Cerebellar nuclear complex (tissue), 1 donor: ENCODE measurements at places on chromosomes 6 and 20.

GRCh38 chr6:168190646-168191443 is 111.8 kb upstream of the FRMD1 start:
- DNase-seq = no peak

GRCh38 chr6:105501826-105502344 is 99.0 kb upstream of the PREP start:
- DNase-seq = no peak

- DNase-seq = no peak
Measured at GRCh38 chr6:52304983-52305390, 20.4 kb upstream of the MCM3 start.

DNA sequence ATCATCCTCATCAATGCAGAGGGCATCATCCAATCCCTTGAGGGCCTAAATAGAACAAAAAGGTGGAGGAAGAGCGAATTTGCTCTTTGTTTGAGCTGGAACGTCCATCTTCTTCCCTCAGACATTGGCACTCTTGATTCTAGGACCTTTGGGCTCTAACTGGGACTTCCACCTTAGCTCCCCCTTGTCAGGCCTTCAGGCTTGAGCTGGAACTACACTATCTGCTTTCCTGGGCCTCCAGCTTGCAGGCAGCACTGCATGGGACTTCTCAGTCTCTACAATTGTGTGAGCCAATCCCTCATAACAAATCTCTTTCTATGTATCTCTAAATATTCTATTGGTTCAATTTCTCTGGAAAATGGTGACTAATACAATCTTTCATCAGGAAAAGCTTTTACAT is 155.4 kb downstream of the MCHR2 start:
- DNase-seq = no peak

GRCh38 chr6:15953152-15953880 is 175.6 kb upstream of the MYLIP start:
- no peak for DNase-seq

GRCh38 chr6:49515485-49516146 is 15.9 kb downstream of the GLYATL3 start:
- no peak for DNase-seq

- DNase-seq = no peak
Measured at GRCh38 chr20:57794600-57795341, 85.0 kb upstream of the PMEPA1 start.

DNA sequence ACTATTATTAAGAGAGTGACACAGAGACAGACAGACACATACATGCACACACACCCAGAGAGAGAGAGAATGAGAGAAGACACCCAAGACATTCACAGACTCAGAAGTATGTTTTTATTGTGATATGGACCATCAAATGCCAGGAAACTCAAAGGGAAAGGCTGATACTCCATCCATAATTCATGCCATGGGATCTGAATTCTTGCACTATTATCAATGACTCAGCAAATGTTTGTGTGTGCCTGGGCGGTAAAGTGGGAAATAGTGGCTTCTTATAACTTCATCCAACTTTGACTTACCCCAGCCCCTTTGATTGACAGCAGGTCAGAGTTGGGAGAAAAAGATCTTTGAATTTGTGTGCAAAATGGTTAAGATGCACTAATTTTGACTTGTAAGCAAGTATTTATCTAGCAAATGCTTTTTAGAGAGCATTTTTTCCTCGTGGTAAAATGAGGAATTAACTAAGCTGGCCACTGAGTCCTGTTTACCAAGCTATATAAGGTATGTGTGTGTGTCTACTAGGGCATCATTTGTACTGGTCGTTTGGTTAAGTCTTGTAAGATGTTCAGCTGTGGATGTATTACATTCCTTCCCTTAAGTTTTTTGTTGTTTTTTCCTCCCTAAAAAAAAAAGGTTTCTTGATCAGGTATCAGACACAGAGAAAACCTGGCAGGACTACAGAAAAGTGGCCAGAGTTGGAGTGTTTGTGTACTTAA is 3.0 kb upstream of the CCN2 start:
- DNase-seq = no peak

GRCh38 chr6:47473791-47474346 is 3.7 kb upstream of the CD2AP start:
- DNase-seq = no peak

DNA sequence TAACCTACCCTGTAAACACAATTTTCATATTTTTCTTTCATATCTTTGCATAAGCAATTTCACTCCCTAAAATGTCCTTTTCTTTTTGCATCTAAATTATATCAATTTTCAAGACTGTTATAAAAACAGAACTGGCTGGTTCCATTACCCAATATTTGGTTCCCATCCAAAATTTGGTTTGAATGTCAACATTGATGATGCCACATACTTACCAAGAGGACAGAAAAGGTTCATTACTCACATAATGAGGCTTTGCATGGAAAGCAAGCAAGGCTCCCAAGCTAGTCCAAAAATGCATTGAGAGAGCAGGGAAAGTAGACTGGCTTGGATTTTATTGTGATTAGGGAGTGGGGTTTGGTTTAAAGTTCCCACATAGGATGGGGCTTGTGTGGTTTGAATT is 144.4 kb upstream of the AKIRIN2 start:
- no peak for DNase-seq

DNA sequence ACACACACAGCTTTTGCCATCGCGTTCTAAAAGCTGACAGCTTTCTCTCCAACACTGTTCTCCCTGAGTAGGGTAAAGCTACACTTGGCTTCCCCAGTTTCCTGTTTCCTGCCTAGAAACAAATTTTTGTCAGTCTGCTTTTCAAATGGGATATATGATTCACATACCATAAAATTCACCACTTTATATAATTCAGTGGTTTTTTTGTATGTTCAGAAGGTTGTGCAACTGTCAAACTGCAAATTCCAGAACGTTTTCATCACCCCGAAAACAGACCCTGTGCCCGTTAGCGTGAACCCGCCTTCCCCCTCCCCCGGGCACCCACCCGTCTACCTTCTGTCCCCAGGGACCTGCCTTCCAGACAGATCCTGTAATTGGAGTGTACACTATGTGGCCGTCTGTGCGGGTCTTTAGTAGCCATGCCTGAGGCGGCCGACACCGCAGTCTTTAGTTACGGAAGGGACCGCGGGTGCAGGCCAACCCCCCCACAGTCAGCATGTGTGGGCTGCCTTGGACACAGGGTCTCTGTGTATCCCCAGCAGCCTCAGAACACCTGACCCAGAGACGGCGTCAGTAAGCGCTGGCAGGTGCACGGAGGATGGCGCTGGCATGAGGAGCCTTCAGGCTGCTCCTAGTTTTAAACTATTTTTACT is 16.6 kb downstream of the HRH3 start:
- DNase-seq = no peak

DNA sequence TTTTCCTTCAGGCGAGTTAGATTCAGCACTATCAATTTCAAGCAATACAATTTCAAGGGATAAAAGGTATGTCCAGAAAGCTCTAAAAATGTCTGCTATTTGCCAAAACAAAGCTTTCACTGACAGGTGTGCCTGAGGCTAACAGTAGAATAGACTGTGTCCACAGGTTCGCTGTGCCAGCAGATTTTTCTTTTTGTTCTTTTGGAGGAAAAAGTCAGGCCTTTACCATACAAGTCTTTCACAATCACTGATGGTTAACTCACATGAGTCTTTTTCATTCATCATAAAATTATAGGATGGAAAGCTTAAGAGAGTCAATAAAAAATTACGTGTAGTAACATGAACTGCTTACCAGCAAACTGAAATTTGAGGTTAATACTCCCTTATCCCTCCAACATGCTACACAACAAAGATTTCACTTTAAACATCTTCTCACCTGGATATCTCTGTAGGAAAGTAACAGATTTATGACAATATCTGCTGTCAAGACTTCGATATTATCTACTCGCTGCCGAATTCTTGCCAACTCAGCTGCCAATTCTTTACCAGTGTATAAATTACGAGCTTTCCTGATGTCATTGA is 95.4 kb downstream of the MAP3K5 start:
- DNase-seq = no peak

DNA sequence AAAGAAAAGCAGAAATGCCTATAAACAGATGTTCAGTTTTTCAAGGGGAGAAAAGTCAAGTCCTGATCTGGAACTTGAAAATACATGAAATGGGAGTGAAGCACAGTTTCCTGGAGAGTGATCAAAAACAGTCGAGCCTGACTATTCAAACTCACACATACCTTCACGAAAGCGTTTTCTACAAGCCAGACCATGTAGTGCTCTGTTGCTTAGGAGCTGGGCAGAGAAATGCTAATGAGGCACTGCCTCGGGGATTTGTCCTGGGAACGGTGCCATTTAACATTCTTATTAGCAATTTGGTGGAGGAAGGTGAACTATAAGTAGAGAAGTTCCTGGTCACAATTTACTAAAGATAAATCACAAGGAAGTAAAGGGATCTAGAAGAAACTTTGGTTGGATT is 5.9 kb downstream of the NHSL1 start:
- DNase-seq = no peak

- DNase-seq = no peak
Measured at GRCh38 chr6:116300566-116300965, 20.8 kb upstream of the TSPYL1 start.

DNA sequence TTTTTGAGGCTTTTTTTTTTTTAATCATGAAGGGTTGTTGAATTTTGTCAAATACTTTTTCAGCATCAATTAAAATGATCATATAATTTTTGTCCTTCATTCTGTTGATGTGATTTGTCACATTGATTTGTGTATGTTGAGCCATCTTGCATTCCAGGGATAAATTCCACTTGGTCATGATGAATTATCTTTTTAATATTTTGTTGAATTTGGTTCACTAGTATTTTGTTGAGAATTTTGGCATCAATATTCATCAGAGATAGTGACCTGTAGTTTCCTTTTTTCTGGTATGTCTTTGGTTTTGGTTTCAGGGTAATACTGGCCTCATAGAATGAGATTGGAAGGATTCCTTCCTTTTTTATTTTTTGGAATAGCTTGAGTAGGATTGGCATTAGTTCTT is 221.9 kb upstream of the ZNF217 start:
- DNase-seq = no peak

GRCh38 chr6:154356690-154357089 is at the start of gene IPCEF1:
IPCEF1 (minus strand) TSS chr6:154356803; CDS start chr6:154265947, 90,856 bp downstream.
- DNase-seq = no peak

DNA sequence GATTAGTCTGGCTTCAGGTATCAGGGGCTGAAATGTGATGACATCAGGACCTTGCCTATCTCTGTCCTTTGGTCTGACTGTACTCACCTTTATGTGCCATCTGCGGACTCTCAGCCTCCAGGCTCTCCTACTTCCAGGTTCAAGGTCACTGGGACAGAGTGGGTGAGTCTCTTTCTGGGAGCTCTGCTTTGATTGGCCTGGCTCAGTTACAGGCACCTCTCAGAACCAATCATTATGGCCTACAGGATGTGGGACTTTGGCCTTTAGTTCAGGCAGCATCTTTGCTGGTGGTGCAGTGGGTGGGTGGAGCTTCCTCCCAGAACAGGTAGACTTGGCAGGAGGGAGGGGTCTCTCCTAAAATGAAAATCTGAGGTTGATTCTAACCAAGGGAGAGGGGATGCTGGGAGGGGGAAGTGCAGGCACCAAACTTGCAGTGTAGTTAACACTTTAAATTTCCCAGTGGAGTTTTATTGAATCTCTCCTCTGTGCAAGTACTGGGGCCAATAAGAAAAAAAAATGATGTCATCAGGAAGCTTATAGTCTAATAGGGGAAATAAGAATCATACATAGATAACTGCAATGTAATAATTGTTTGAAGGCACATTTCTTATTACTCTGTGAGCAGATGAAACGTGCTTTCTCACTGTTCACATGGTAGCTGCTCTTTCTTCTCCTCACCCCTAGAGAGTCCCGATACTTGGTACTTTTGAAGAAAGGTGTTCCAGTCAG is 53.4 kb downstream of the SLC24A3 start:
- no peak for DNase-seq

DNA sequence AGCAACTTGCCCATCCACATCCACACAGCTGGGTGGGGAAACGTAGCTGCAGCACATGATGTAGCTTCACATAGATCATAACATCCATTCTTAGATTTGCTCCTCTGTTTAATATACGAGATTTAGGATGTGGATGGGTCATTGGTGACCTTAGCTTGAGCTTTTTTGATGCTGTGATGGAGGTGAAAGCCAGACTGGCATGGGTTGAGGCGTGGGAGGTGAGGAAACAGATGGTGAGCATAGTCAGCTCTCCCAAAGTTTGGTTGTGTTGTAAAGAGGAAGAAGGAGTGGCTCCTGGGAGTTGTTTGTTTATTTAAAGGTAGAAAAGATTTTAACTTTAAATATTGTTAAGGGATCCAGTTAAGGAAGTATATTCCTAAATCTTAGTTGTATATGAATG is 5.3 kb downstream of the ARFGEF2 start:
- no peak for DNase-seq

GRCh38 chr6:130396722-130397121 is 30.9 kb downstream of the TMEM200A start:
- DNase-seq = no peak

DNA sequence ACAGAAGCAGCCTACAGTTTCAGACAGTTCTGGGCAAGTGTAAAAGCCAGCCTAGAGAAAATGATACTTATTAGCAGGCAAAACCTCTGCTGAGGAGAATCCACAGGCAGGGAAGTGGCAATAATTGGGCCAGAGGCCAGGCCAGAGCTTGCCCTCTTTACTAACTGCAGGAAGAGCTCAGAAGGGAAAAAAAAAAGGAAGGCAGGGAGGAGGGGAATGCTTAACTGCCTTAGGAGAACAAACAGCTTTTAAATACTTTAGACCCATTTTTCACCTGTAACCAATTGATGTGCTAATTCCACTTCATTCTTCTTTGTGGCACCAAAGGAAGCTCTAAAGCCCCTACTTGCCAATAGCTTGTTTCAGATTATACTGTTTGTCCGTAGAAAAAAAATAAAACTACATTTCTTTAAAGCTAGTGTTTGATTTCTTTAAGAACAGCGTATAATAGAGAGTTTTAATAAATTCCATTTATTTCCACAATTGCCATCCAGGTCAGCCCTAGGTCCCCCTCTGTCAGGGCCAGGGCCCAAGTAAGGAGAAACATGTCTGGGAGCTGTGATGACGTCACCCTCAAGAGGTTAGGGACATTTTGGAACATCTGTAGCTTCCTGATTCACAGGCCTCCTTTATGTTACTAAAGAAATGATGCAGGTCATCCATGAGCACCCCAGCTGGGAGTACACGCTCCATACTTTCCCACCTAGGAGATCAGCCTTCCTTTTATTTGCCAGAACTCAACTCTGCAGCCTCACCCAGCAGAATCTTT is 384.3 kb downstream of the CDC5L start:
- no peak for DNase-seq

GRCh38 chr6:107756660-107757355 is 67.3 kb downstream of the SCML4 start:
- no peak for DNase-seq

DNA sequence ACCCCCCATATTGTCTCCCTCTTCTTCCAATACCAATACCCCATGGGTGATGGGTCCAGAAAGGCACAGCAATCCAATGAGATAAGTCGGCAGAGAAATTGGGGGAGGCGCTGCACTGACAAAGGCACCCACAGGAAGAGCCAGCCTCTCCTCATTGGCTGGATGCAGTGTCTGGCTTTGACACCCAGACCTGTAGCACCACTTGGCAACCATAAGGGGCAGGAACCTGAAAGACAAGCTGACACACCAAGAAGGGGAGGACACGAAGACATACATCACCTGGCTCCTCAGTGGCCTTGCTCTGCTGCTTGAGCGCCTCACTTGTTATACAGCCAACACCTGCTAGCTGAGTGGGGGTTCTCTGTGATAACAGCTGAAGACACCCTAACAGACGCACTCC is 19.4 kb upstream of the SLC4A11 start:
- DNase-seq = no peak

GRCh38 chr6:151111670-151112069 is 128.1 kb upstream of the AKAP12 start:
- no peak for DNase-seq

GRCh38 chr6:36455486-36456027 is 12.8 kb downstream of the KCTD20 start:
- DNase-seq = no peak

- no peak for DNase-seq
Measured at GRCh38 chr6:18388942-18389341, 1.8 kb downstream of the RNF144B start.
